Esophagus squamous epithelium (tissue), 5 donors: ENCODE measurements at places on chromosomes 6 and 20.

DNA sequence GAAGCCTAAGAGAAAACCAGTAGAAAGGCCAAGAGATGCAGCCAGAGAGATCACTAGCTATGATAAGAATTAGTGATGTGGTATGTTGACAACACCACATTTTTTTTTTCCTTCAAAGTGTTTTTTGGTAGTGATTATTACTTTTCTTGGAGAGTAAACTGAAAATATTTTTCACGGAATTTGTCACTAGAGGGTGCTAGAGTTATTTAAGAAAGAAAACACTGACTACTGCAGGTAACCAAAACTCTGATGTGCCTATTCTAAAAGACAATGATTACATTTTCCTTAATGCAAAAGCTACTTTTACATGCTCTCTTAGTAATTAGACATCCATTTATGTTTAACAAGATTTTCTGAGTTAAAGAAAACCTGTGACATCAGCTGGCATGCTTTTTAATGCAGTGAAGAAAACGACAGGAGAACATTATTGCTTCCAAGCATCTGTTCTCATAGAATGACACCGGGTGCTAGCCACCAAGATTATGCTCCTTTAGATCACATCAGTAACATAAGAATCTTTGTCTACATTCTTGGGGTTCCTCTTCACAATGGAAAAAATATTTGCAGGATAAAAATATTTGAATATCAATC is 28.8 kb downstream of the RWDD2A start:
- DNase-seq = no peak

DNA sequence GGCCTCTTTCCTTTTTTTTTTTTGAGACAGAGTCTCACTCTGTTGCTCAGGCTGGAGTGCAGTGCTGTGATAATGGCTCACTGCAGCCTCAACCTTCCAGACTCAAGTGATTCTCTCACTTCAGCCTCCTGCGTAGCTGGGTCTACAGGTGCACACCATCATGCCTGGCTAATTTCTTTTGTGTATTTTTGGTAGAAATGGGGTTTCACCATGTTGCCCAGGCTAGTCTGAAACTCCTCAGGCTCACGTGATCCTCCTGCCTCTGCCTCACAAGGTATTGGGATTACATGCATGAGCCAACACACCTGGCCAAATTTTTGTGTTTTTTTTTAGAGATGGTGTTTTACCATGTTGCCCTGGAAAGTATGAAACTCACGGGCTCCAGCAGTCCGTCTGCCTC is 29.3 kb downstream of the SRC start:
- DNase-seq = no peak

DNA sequence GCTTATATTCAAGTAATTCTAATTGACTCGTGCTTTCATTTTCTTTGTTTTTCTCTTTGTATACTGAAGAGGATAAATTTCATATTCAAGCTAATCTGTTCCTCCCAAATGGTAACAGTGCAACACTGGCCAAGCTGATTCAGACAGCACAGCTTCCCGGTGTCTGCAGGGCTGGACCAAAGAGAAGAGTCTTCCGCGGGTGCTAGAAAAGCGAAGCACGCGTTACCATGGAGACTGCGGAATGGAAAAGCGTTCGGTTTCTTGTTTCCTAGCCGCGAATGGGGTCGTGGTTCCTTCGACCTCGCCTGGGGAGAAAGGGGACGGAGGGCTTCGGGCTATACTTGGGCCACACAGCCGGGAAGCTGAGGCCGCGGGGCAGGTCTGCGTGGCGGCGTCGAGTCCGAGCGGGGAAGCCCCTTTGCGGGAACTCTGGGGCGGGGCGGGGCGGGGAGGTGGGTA is 6.2 kb upstream of the ZNF311 start:
- DNase-seq = no peak

DNA sequence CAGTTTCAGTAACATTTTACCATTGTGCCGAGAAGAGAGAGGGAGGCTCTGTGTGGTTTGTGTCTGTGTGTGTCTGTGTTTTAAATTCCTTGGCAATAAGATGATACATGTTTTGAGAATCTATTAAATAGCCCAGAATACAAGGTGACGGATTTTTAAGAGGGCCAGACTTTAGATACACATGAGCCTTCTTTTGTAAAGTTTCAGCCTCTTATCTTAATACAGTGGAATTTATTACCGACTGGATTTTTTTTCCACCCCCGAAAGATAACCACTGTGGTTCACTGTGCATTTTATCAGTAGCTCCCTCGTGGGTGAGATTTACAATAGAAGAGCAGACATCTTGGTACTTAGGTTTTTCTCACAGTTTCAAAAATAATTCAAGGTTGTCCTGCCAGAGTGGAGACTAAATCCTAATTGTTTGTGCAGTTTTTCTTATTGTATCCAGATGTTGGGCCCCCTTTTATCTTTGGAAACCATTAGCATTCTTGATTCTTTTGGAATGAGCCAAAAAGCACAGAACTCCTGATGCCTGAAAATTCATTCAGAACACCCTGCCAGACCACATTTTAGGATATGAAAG is 49.9 kb downstream of the STK4 start:
- DNase-seq = no peak

- DNase-seq = no peak
Observed at GRCh38 chr6:108763931-108764579, 84.2 kb upstream of the ARMC2 start.

- no peak for DNase-seq
Observed at GRCh38 chr20:32021091-32021490, 10.9 kb downstream of the CCM2L start.

- DNase-seq = no peak
Observed at GRCh38 chr6:154428897-154429296, 72.3 kb upstream of the IPCEF1 start.

DNA sequence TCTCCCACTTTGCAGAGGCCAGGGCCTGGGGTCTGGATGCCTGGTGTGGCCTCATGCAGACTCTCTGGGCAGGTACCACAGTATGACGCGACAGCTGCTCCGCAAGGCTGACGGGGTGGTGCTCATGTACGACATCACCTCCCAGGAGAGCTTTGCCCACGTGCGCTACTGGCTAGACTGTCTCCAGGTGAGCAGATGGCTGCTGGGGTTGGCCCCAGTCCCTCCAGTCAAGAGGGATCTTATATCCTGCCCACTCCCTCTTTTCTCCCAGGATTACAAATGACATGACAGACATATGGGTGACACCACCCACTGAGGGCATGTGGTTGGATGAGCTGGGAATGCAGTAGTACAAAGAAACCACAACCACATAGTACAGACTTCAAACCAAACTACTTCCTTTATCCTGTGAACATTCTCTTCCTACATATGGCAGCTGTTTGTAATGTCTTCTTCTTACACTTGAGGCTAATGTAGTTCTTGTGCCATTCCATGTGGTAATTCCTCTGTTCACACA is 29.9 kb downstream of the RAB44 start:
- DNase-seq = no peak

GRCh38 chr6:143707697-143708096 is 29.9 kb downstream of the PHACTR2 start:
- no peak for DNase-seq

DNA sequence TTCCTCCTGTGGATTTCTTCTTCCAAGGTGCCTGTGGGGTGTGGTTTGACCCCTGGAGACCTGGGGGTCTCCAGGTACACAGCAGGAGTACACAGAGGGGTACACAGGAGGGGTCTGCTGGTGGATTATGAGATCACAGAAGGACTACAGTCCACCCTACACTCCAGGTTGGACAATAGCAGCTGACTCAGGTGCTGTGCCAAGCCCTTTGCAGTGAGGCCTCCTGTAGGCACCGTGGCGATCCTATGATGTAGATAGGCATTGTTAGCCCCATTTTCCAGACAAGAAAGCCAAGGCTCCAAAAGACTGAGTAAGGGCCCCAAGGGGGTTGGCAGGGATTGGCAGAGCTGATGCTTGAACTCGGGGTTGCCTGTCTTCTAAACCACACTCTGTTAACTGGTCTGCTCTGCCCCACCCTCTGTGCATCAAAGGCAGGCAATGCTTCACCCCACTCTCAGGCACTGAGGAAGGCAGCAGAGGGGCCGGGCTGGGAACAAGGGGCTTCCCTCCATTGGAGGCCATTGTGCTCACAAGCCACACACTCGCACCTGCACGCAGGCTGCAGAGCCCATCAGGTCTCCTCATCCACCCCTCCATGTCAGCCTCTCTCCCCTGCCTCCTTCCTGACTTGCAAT is 77.5 kb upstream of the SIRPA start:
- no peak for DNase-seq

DNA sequence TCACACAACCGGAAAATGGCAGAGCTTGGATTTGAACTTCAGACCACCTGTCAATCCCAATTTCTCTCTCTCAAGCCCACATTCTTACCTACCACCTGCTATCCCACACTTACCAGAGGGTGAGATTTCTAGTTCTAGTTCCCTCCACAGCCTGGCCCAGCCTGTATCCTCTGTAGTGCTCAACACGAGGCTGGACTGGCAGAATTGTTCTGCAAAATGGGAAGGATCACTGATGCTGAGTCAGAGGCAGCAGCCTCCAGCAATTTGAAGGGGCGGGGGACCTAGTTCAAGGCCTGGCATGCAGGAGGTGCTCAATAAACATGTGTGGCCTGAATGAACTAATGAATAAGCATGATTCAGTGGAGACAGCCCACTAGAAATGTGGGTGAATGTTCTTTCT is 53.6 kb upstream of the TTPAL start:
- no peak for DNase-seq

DNA sequence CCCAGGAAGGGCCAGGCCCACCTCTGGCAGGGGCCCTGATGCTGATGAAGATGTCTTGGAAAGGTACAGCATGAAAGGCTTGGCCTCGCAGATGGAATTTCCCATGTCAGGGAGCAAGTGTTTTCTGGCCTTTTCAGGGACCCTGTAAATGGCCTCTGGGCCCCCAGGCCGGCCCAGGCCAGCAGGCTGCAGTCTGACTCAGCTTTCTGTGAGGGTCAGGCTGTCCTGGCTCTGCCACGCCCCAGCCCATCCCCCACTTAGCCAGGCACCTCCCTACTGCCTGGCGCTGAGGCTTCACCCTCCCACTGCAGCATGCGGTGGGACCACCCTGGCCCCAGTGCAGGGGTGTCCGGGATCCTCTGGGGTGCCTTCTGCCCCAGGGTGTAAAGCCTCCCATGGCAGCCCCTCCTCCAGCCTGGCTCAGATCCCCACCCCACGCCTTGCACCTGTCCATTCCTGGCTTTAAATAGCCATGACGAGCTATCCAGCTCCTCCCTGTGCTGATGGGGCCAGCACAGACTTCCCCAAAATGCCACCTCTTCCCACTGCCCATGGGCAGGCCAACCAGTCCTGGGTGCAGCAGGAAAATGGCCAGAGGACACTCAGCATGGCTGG is 35.6 kb upstream of the GATA5 start:
- no peak for DNase-seq

GRCh38 chr6:28433119-28433518 is 10.2 kb downstream of the ZSCAN23 start:
- DNase-seq = no peak

DNA sequence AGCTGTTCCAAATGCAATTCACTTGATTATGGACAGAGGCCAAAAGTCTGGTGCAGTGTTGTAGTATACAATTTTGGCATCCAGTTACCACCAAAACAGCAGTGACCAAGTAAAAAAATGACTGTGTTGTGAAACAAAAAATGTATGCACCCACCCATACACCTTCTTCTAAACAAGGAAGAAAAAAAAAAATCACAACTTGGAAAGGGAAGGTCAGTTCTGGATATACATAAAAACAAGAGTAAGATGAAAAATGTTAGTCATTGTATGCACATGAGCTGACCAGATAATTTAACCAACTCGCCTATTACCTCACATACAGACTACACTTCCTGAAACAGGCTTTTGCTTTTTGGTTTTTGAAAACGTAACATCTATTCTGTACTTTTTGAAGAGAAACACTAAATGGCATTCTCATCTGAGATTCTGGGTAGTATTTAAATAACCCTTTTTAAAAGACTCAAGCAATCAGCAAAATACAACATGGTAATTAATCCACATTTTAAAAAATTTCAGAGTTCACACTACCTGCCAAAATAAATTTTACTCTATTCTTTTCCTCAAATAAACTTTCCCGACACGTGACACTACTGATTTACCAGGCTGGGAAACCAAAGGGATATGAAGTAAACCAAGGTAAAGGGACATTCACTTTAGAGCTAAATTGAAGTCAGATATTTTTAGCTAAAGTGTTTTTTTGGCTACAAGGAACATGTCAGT is 141.6 kb upstream of the SHLD1 start:
- DNase-seq = no peak

- no peak for DNase-seq
Observed at GRCh38 chr20:63873477-63873971, 8.5 kb downstream of the TPD52L2 start.

DNA sequence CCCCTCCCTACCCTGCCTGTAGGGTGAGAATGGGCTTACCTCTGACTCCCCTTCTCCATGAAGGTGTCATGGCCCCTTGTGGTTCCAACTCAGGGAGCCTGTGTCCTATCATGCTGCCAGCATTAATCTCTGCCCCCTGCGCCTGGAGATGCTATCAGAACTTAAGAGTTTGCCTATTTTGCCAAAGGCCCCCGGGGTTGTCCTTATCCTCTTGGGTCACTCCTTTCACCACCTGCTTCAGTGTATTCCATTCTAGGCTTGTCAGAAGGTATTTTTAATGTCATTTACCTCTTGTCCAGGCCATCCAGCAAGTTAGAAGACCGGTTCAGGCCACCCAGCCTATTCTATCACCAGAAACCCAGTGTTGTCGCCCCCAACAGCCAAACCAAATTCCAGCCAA is 10.5 kb downstream of the RRBP1 start:
- no peak for DNase-seq

GRCh38 chr20:437787-438486 is 24.4 kb downstream of the TBC1D20 start:
- DNase-seq = no peak

- DNase-seq = no peak
Observed at GRCh38 chr6:168032005-168032760, 34.7 kb downstream of the KIF25 start.

GRCh38 chr20:51759769-51760510 is 8.2 kb downstream of the ATP9A start:
- no peak for DNase-seq

DNA sequence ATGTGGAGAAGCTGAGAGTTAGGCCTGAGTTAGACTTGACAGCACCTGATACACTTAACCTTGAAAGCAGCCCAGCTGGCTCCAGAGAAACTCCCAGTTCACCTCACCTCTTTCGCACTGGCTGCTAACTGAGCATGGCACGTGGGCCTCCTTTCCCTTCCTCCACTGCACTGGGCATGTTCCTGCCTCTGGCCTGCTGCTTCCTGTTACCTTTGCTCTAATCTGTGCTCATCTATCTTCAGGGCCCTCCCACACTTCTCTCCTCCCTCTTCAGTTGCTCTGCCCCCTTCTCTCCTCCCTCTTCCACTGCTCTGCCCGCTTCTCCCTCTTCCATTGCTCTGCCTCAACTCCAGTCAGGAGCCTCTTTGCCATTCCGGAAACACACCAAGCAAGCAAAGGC is 13.7 kb upstream of the UBE2V1 start:
- no peak for DNase-seq

DNA sequence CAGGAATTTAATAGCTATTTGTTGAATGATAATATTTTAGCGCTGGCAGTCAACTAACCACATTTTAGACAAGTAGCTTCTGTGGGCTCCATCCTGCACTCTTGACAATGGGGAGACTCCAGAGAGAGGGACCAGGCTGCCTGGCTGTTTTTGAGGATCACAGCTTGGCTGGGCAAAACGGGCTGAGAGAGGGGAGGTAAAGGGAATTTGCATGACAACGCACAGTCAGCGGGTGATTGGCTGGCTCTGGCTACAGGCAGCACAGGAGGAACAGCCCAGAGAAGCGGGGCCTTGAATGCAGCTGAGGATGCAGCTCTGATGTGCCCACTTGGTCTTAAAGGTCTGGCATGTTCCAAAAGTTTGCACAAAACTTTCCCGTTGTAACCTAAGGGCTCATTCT is 41.2 kb downstream of the LRFN2 start:
- DNase-seq = no peak

- DNase-seq = no peak
Observed at GRCh38 chr20:12773936-12774335, 234.8 kb upstream of the SPTLC3 start.
